ENCODE measurements at places on chromosomes 7 and 10.
A peak's percentile ranks its signal among the peaks of the same experiment; 100 is the strongest.

- no peak for DNase-seq
Observed at GRCh38 chr10:71755179-71755879, 18.0 kb downstream of the VSIR start.

DNA sequence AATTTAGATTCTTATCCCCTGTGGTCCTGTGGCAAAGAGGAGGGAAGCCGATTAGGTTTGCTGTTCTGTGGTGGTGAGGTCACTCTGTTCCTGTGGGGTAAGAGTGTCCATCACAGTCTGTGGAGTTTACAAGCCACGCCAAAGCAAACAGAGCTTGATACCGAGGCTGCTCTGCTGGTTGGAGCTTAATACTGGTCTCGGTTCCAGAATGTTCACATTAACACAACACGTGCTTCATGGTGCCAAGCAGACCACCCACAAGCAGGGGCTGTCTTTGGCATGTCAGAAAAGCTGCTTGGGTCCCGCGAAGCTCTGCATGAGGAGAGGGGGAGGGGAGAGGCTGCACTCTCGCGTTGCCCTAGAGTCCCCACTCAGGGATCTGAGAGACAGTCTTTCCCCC, 47.5 kb downstream of the DNAJB6 start:
- DNase-seq: no peak

GRCh38 chr7:18656362-18656761, 160.8 kb downstream of the HDAC9 start:
- no peak for DNase-seq

DNA sequence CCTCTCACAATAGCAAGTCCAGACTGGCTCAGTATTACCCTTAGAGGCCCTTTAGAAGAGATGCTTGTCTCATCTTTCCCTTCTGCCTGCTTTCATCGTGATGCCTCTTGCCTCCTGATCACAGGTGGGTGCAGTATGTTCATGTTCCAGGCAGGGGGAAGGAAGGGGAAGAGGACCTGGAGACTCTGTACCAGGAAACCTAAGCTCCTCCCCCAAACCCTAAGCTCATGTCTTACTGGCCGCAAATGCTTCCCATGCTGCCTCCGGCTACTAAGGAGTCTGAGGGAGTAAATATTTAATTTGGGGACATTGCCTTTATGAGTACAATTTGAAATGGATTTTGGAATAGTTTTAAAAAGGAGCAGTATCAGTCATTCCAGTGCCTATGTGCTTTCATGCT, 192.6 kb downstream of the CDCA7L start:
- no peak for DNase-seq

- no peak for DNase-seq
Observed at GRCh38 chr7:46058086-46058823, 137.2 kb upstream of the IGFBP3 start.

DNA sequence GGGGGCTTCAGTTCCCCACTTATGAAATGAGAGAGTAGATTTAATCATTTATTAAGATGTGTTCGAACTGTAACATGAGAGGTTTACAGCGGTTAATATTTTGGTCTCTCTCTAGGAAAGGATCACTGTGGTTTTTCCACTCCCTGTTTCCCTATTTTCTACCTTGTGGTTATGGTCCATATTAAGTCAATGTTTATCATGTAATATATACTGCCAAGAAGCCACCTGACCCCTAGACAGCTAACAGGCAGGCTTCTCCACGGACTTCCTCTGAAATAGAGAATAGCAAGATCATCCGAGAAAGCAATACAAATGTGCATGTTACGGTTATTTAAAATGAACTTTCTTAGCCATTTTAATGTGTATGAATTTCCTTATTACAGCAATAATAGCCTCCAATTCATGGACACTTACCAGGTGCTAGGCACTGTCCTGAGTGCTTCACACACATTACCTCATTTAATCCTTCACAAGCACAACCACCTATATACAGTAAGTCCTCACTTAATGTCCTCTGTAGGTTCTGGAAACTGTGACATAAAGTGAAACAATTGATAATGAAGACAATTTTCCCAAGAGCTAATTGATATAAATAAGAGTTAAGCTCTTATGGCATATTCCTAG, 835 bp upstream of the COL28A1 start:
- DNase-seq: no peak

- DNase-seq: no peak
Observed at GRCh38 chr7:122965306-122965705, 30.2 kb downstream of the TAS2R16 start.

- DNase-seq: no peak
Observed at GRCh38 chr7:91565499-91566401, 301.5 kb downstream of the FZD1 start.

DNA sequence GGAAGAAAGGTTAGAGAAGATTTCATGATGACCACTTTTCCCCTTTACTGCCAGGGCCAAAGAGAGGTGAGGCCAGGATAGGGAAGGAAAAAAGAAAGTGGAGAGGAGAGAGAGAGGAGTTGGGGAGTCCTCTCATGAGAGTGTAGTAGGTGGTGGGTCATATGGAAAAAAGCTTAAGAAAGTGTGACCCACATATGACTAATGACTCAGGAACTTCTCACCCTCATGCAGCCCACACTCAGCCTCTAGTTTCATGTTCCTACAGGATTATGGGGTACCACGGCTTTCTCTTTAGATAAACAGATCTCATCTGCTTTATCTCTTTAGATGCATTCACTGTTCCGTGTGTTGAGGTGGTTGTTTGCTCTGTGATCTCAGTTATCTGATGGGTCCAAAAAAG, 462.5 kb upstream of the IGFBP3 start:
- no peak for DNase-seq

- no peak for DNase-seq
Observed at GRCh38 chr10:91349381-91349780, 60.8 kb upstream of the HECTD2 start.

- no peak for DNase-seq
Observed at GRCh38 chr7:92968502-92968901, 132.1 kb upstream of the CDK6 start.

- no peak for DNase-seq
Observed at GRCh38 chr10:34761453-34761852, 53.6 kb downstream of the PARD3 start.

DNA sequence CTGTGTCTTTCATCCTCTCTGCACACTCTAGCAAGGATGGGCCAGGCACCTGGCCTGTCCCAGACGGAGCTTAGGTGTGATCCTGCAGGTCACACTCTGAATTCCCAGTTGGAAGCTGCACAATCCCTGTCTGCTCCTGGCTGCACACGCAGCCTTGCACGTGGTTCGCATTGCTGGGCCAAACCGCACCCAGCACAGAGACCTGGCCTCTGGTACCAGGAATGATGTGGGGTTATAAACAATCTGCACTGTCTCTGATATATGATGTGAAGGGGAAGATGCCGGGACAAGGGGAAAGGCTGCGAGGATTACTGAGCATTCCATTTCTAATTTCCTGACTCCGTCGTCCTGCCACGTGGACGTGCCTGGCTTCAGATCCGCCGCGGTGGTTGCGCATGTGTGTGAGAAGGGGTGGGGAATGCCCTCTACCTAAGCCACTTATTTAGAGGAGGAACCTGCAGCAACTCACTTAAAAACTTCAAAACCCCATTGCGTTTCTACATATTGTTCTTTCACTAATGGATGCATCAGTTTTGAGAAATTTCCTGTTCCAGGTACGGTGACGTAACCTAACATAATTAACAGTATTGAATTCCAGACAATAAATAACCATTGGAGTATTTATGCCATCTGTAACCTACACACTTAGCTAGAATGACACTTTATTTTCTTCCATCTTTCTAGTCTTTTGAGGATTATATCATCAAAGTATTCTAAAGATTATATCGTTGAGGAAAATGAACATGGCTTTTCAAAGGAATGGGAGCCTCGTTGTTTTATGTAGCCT, 559.7 kb upstream of the MGMT start:
- no peak for DNase-seq

DNA sequence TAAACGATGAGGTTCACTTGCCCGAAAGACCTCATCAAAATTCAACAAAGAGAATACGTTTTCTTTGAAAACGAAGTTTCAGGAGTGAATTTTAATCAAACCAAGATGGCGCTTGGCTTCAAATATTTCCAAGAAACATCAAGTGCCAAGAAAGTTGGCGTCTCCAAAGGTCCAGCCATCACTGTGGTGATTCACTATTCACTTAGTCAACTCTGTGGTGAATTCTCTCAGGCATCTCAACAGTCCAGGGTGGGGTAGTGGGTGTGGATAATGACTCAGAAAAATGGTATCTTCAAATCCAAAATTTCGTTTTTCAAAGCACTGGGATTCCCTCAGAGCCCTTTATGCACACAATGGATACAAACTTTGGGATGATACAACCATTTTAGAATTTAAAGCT, 133.1 kb downstream of the SVIL start:
- DNase-seq: no peak

- DNase-seq: no peak
Observed at GRCh38 chr7:101308245-101309085, 13.1 kb downstream of the IFT22 start.

DNA sequence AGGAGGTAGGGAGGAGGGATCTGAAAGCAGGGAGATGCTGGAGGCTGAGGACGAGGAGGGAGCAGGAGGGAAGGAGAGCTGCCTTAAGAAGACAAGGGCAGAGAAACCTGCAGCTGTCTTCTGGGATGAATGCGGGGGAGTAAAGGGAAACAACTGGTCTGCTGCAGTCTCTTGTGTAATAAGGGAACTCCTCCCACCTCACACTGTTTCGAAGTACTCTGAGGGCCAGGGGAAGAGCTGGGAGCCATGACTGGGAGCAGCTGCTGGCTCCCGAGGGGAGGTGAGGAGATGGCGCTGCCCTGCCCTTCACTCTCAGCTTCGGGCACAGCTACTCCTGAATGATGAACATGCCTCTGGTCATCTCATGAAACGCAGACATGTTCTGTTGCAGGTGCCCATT, 65.1 kb downstream of the CLEC2L start:
- DNase-seq: no peak

GRCh38 chr7:670501-671390, 55.8 kb upstream of the DNAAF5 start:
- no peak for DNase-seq

GRCh38 chr7:1059200-1060091, 15.1 kb downstream of the GPR146 start:
- no peak for DNase-seq

GRCh38 chr7:45055016-45055415, 33.8 kb downstream of the NACAD start:
- DNase-seq: no peak

GRCh38 chr7:152081088-152081487, 55.6 kb downstream of the GALNT11 start:
- no peak for DNase-seq

- peak; percentile 63 for DNase-seq
Observed at GRCh38 chr7:1579481-1580421, 9.9 kb upstream of the PSMG3 start.

DNA sequence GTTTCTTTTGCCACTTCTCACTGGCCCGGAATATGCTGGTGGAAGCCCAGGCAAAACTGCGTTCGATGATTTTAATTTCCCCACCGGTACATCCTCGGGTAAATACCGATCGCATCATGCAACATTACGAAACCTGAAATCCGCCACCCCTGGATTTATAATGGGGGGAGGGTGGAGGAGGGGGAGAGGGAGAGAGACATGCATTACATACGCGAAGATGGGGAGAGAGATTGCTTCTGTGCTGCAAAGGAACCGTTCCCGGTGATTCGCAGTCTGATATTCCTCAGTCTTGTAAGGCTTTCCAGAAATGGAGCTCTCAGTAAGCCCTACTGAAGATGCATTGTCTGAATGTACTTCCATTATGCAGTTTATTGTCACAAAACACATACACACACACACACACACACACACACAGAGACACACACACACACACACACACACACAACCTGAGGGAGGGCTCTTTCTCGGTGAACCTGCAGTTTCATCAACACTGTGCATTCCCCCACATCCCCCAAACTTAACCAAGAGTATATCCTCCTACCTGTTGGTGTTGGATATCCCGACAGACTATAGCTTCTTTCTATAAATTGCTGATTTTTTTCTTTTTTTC, 741 bp downstream of the GPR85 start:
- DNase-seq: no peak

- no peak for DNase-seq
Observed at GRCh38 chr7:7870555-7870954, 98.0 kb upstream of the GLCCI1 start.

DNA sequence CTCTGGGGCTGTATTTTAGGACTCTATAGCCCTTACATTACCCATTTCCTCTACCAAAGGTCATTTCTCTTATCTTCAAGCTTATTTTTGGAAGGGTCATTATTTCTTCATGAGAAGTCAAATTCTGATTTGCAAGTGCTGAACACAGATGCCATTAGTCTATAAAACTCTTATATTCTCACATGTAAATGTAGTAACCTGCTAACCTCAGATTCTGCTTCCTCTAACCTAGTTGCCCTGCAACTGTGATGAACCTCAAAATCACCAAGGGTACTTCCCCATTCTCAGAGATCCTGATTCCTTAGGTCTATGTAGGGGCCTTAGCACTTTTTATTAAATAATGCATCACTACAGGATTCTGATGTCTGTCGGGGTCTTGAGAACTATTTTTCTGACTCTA, 6.3 kb downstream of the FAS start:
- no peak for DNase-seq

DNA sequence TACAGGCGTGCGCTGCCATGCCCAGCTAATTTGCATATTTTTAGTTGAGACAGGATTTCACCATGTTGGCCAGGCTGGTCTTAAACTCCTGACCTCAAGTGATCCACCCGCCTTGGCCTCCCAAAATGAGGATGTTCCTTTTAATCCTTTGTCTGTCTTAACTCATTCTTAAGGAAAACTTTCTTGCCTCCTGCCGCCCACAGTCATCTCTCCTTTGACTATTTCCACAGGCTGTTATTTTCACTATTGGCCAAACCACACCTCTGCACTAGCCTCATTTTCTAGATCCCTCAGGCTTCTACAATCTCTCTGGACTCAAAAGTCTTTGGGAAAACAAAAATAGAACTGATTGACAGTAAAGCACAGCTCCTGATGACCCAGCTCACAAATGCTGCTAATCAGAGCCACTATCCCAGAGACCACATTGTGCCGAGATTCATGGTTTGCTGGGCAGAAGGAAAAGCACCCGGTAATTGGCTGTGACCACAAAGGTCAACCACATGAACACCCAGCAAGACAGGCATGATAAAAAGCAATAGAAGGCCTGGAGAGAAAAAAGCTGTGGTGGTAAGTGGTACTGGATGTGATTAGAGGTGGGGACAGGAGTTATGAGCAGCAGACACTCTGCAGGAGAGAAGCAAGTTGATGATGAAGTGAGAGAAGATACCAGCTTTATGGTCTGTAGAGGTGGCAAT, 44.1 kb upstream of the ZNRF2 start:
- no peak for DNase-seq

DNA sequence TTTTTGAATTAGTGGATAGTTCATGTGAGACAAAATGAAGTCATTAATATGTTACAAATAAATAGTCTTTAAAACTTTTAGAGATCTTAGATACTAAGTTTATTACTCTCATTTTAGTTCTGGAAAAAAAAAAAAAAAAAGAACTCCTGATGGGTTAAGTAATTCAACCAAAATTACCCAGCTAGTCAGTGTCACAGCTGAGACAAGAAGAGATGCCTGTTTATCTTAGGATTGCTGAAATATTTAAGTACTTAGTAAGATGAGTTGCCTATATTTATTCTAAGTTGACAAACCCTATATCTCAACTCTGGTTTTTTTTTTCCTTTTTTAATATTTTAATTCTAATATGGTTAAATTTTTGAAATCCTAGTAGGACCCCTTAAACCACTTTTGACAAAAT, 781.0 kb upstream of the LRRN3 start:
- DNase-seq: no peak

All from stimulated activated CD4-positive, alpha-beta T cell treated with anti-CD3 and anti-CD28 coated beads, Interleukin-15, amount 100 ng/mL, for 1 hour (primary cell).